ENCODE measurements at places on chromosomes 7 and 10.

GRCh38 chr7:95865716-95866371 lies 93.5 kb downstream of the DYNC1I1 start:
- DNase-seq: no peak

DNA sequence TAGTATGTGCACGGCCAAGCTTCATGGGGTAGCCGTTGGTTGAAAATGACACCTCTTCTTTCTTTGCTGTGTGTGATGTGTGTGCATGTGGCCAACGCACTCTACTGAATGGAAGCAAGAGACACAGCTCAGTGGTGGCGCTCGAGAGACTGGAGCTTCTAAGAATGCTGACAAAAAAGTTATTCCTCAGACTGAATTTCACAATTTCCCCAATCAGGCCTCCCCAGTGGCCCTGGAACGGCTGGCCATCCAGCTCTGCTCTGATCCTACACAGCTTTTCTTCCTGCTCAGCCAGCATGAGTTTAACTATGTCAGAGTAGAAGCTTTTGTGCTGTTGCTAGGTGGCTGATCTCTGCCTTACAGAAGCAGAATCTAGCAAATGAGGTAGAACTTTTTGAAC lies 186.7 kb upstream of the PLXDC2 start:
- DNase-seq: no peak

DNA sequence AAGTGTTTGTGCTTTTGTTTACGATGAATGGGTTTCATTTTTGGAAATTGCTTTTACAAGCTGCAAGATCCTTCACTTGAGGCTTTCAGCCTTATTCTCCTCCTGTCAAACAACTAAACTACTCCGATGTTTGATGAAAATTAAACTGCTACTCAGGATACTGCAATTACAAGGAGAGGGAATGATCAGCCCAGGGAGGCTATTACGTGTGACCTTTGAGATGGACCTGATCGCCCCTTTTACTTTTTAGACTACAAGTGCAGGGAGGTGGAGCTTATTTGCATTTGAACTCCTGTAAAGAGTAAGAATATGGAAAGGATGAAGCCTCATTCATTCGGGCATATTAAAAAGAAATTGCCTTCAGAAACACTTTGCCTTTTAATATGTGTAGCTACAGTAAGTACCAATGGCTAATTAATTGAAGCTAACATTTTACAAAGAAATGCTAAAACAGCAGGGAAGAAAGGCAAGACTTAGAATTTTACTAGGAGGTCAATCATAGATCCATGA lies 219.1 kb downstream of the PHTF2 start:
- no peak for DNase-seq

GRCh38 chr10:75866300-75866625 lies 434.8 kb downstream of the LRMDA start:
- DNase-seq: no peak

GRCh38 chr10:74202356-74202755 lies 51.3 kb downstream of the ADK start:
- DNase-seq: no peak
